ENCODE measurements at places on chromosomes 2 and 18. TPM values are rescaled to one million over a fixed set of nuclear protein-coding genes. Genes with fewer than 3 reads are reported as not detected.

NT5C1B gene
- total RNA-seq = not detected

CHAC2 gene
- total RNA-seq = 14.6 TPM

ARHGAP28 gene
- not detected for total RNA-seq

WDPCP gene
- total RNA-seq = 3.9 TPM

CCBE1 gene
- 8.3 TPM for total RNA-seq

GRB14 gene
- 5.2 TPM for total RNA-seq

CPO gene
- total RNA-seq = not detected

MPP4 gene
- total RNA-seq = 0.14 TPM

Data from A549 treated with CpdA at 1 μM for 4 hours (cell line).